ENCODE measurements at places on chromosomes 6 and 20. TPM values are rescaled to one million over a fixed set of nuclear protein-coding genes. Genes with fewer than 3 reads are reported as not detected.

The LAMA4 gene
- total RNA-seq: 1,547 TPM

The CLDN20 gene
- total RNA-seq: 9.0 TPM

The TPBG gene
- 44.7 TPM for total RNA-seq

The ATP6V1G2 gene
- total RNA-seq: 99.1 TPM

The PSORS1C2 gene
- 0.92 TPM for total RNA-seq

The MCCD1 gene
- 0.32 TPM for total RNA-seq

Measured in motor neuron (in vitro differentiated cells).